ENCODE measurements at places on chromosomes 1 and 21. TPM values are rescaled to one million over a fixed set of nuclear protein-coding genes. Genes with fewer than 3 reads are reported as not detected.

DNA sequence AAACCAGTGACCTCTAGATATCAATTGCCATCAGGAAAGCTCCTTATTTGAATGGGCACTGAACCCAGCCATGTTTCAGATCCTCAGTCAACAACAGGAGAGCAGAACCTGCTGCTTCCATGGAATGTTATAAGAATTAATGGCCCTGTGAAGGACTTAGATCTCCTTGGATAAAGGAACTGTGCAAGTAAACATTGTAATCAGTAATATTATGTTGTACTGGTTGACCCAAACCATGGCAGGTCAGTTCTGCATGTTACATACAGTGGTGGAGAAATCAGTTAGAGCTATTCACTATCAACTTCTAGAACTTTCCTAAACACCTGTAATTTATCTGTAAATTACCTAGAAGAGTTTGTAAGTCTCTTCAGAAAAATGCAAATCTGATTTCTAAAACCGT, 11.2 kb upstream of the CLDN8 start:
- no peak for DNase-seq

- no peak for DNase-seq
Measured at GRCh38 chr1:203048086-203048485, 21.8 kb downstream of the PPFIA4 start.

DNA sequence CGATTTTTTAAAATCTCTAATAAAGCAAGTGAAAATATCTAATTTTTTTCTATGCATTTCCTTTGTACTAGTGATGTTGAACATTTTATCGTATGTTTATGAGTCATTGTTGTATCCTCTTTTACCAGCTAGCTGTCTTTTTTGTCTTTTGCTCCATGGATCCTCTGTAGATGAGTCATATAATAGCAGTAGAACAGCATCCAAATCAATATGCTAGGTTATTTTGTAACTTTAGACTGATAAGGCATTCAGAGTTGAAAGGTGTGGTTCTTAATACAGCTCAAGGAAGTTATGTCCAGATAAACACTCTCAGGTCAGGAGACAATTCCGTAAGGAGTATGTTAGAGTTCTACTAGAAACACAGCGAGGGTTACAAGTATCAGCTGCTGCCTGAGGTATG, 31.9 kb downstream of the MAP10 start:
- no peak for DNase-seq

DNA sequence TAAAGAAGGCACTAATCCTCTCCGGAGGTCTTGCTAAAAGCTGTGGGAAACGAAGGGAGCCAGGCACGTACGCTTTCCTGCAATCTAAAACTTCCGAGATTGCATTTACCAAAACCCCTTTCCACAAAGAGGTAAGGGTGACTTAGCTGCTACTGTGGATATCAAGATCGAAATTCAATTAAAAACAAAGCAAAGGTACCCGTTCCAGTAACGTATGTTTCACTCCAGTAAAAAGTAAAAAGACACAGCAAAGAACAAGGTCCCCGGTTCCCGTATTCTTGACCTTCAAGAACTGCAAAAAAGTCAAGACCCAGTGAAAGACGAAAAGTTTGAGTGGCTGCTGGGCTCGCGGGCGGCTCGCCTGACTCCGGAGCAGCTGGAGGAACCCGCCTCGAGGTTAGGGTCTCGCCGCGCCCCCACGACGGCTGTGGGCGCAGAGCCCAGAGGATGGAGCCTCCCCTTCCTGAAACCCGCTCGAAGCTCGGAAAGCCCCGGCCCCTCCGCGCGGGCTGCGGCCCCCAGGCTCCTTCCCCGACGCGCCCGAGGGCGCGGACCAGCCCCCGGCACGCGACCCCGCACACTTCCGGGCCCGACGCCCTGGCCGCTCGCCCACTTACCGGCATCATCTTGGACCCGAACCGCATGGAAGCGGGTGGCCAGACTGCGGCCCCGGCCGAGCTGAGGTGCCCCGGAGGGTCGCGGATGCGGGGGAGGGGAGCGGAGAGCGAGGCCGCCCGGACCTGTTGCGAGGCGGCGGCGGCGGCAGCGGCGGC, 524 bp downstream of the TP53BP2 start:
- DNase-seq = peak; percentile 66

GRCh38 chr1:54754486-54755285, 9.6 kb downstream of the PARS2 start:
- DNase-seq = no peak

- DNase-seq = peak; percentile 57
Measured at GRCh38 chr1:62528015-62528414, 69.3 kb upstream of the ANGPTL3 start.

DNA sequence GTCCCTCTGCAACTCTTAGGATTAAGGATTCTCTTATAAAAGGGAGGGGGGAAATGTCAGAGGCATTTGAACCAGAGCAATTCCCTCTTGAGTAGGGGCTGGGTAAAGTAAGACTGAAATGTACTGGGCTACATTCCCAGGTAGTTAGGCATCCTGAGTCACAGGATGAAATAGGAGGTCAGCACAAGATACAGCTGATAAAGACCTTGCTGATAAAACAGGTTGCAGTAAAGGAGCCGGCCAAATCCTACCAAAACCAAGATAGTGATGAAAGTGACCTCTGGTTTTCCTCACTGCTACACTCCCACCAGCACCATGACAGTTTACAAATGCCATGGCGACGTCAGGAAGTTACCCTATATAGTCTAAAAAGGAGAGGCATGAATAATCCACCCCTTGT, 14.3 kb upstream of the COX20 start:
- DNase-seq = no peak

DNA sequence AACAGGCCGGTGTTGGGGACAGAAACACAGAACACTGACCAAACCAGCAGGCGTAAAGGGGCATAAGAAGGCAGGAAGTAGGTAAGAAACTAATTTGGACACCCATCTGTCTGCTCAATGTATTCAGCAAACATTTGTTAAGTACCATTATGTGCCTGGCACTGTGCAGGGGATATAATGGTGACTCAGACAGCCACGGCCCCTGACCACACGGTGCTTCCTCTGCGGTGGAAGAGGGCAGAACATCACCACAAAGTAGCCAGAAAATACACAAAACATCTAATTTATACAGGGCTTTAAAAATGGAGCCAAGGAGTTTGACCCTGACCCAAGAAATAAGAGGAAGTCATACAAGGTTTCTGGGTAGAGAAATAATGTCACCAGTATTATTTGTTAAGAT, 12.9 kb downstream of the DNAJC11 start:
- no peak for DNase-seq

- no peak for DNase-seq
Measured at GRCh38 chr1:215416497-215416896, 150.6 kb upstream of the KCTD3 start.

- DNase-seq = no peak
Measured at GRCh38 chr1:247919952-247920351, at the start of gene OR2T8. Gene OR2T8 (plus strand): TSS chr1:247920252. CDS start chr1:247921018, 766 bp downstream.

GRCh38 chr21:14797543-14797942, 251.4 kb upstream of the SAMSN1 start:
- no peak for DNase-seq

PAPPA2 gene
- 0.74 TPM for total RNA-seq

TCEA3 gene
- 57.6 TPM for total RNA-seq

SLC39A1 gene
- 63.7 TPM for total RNA-seq

FOXO6 gene
- 4.2 TPM for total RNA-seq
